ENCODE measurements at places on chromosomes 1 and 21.

- DNase-seq, result no peak
Measured at GRCh38 chr1:95916616-95917015, 682.6 kb downstream of the RWDD3 start.

- DNase-seq, result no peak
Measured at GRCh38 chr1:85379203-85380136, 85.5 kb downstream of the DDAH1 start.

DNA sequence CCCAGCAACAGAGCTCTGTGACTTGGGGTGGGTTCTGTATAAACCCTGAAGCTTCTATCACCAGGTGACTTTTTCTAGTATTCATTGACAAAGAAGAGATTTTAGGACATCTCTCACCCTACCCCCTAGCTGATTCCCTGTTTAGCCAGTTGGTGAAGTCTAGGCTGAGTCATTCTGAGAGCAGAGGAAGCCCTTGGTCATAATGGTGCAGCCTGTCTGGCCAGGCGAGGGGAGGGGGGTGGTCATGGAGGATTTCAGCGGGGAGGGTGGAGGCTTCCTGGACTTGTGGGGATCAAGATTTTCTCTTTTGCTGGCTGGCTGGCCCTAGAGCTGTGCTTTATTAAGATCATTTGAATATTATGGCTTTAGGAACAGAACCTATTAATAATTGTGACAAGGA lies 262.6 kb downstream of the CAMTA1 start:
- no peak for DNase-seq

DNA sequence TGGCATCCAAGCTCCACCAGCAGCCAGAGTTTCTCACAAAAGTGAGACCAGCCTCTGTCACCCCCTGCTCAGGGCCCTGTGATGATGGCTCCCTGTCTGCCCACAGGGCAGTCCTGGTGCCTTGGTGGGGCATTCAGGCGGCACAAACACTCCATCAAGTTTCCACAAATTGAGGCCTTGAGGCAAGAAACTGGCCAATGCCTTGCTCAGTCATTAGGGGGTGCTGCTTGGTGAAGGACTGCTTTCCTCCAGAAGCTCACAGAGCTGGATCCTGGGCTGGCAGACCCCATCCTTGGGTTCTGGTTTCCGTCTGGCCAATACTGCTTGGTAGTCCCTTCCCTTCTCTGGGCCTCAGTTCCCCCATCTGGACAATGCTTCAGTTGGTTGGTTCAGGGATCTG lies 12.5 kb upstream of the AHDC1 start:
- no peak for DNase-seq

GRCh38 chr1:84840346-84840745 lies 52.7 kb downstream of the LPAR3 start:
- DNase-seq, result no peak

GRCh38 chr1:88175631-88176226 lies 508.3 kb upstream of the PKN2 start:
- no peak for DNase-seq

GRCh38 chr1:152013664-152014237 lies 20.1 kb upstream of the S100A10 start:
- DNase-seq, result peak; percentile 74

DNA sequence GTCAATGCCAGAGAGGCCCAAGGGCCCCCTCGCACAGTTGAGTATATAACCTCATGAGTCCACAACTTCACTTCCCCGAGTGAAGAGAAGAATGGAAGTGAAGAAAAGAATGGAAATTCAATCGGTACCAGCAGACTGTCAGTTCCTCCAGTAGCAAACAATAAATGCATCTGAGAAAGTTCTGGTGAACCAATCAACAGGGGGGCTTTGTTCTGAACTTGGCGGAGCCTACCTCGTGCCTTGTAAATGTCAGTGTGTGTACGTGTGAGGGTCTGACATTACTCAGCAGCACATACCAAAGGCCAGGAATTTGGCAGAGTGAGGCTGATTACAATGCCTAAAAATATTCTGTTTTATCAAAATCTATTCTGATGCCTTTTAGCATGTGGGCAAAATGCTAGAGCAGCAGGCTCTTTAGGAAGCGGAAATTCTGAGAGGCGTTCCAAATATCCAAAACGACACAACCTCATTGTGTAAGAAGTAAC lies 238.5 kb downstream of the LTN1 start:
- DNase-seq, result no peak

GRCh38 chr1:24468685-24469316 lies 33.8 kb upstream of the RCAN3 start:
- no peak for DNase-seq

GRCh38 chr1:211482306-211482705 lies 9.7 kb downstream of the RD3 start:
- no peak for DNase-seq

- DNase-seq, result no peak
Measured at GRCh38 chr1:6603915-6604558, 1.4 kb upstream of the KLHL21 start.

DNA sequence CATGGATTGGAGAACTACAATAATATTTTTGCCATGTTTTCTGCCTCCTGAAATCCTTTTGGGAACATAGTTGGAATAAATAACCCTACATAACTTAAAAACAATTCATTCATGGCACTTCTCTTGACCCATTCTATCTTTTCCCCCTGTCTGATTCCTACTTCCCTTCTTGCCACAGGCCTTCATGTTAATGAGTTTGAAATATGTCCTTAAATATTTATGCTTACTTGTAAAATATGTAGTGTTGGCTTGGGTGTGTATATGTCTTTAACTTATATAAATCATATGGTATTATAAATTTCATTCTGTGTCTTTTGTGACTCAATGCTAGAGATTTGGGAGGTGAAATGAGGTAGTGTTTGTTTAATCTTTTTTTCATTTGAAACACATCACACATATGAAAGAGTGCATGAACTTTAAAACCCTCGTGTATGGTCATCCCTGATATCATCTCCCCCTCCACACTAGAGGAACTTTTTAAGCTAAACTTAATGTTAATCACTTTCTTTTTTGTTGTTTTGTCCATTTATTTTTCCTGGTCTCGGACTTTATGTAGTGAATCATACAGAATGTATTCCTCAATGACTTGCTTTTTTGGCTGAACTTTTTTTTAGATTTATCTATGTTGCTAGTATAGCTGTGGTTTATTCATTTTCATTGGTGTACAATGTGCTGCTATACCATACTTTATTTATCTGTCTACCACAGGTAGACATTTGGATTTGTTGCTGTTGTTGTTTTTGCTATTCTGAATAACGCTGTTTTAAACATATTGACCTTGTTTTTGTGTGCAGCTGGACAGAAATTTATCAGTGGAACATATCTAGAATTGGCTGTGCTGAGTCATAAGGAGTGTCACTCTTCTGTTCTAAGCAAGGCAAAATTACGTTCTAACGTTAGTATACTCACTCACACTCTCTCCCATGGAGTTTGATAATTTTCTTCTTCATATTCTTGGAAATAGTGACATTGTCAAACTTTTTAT lies 441.6 kb downstream of the PLPP3 start:
- no peak for DNase-seq

DNA sequence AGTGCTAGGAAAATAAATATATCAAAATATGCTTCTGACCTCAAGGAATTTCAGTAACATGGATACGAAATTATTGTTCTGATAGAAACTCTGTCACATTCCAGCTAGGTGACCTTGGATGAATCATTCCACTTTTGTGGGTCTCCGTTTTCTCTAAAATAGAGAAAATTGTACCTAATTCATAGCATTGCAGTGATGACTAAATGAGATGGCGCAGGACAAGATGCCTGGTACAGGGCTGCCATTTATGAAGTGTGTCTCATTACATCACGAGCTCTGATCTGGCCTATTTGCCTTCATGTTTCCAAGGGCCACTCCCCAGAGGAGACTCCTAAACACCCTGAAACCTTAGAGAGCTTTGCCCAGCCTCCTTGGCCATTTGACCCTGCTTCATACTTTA lies 480.0 kb upstream of the USP24 start:
- no peak for DNase-seq

DNA sequence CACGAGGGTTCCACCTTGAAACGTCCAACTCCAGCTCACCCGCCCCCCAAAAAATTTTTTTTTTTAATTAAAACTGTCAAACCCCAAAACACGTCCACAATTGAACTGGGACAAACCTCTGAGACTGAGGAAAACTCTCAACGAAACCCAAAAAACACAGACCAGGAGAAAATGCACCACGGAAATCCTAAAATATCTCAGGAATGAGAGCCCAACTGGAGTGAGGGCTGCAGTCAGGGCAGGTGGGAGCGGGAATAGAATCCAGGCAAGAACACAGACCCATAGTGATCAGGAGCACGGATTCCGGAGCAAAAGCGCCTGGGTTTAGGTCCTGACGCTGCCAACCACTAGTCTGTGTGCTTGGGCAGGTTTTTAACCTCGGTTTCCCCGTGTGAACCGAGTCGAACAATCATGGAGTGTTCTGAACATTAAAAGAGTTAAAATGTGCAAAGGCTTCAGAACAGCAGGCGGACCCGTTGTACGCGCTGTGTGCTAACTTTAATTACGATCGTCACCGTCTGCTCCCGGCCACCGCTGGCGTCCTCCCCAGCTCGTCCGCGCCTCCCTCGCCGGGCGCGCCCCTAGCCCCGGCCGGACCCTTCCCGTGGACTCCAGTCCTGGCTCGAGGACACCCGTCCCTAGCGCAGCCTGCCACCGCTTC lies 624 bp downstream of the ARHGAP29 start:
- peak; percentile 24 for DNase-seq

DNA sequence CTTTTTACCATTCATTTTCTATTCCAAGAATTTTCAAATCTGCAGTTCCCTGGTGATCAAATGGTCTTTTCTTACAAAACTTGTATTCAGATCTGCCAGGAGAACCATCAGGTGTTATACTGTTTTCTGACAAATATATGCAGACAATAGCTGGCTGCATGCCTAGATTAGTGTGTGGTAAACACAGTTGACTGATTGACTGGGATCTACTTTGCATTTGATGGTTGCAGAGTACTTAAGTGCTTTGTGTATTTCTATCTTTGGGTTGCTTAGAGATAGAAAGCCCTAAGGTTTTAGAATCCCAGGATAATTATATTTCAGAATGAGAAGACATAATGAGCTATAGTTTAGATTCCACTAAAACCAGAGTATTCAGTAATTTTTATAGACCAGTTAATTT lies 102.0 kb upstream of the CHODL start:
- DNase-seq, result no peak

- DNase-seq, result no peak
Measured at GRCh38 chr1:92940541-92940940, 20.7 kb downstream of the DIPK1A start.

- DNase-seq, result no peak
Measured at GRCh38 chr21:44462834-44463200, 7.5 kb downstream of the LRRC3 start.

Measured in MM.1S (cell line).